Activated CD4-positive, CD25-positive, alpha-beta regulatory T cell treated with anti-CD3 and anti-CD28 coated beads, Interleukin-2, amount 50 U/mL, for 72 hours (primary cell): ENCODE measurements at places on chromosomes 2 and 18.

DNA sequence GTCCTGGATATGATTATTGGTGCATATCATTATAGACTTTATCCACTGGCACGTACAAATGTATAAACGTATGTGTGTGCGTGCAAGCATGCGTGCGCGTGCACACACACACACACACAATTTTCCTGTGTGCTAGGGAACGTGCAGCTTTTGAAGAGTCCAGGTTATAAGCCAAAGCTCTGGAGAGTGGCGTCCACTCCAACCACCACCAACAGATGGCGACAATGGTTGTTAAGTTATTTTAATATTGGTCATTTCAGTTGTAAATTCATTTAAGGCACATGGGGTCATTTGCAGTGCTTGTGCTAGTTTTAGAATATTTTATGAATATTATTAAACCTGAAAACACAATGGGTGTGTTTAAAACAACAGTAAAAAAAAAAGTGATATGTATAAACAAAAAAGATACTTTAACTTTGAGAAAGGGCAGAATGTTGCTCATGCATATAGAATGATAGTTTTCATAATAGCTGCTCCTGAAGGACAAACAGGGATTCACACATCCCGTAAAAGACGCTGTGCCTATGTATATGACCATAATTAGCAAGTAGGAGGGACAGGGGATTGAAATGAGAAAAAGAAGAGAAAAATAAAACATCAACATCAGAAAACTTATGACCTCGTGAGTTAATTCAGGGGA is 124.2 kb upstream of the ITGB6 start:
- DNase-seq, result peak; percentile 48

- DNase-seq, result no peak
These were observed 624.7 kb downstream of the TDRD15 start for GRCh38 chr2:21748501-21748900.

- no peak for DNase-seq
These were observed 17.3 kb upstream of the PSD4 start for GRCh38 chr2:113156278-113157117.

DNA sequence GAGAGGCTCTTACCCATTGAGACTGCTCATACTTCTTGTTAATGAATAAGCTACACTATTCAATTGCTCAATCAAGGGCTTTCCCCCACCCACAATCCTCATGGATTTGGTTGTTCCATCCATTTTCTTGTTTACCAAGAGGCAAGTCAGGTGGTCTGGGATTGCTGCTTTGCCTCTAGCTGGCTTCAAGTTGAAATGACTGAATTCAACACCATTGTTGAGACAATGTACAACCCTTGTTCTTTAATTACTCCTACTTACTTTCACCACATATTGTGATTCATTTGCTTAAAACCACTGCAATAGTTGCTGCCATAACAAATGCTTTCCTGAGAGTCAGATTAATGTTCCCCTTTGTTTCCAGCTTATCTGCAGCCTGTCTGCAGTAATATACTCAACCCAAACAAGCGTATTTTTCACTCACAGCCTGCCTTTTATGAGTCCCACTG is 532.2 kb downstream of the RIT2 start:
- DNase-seq, result no peak

DNA sequence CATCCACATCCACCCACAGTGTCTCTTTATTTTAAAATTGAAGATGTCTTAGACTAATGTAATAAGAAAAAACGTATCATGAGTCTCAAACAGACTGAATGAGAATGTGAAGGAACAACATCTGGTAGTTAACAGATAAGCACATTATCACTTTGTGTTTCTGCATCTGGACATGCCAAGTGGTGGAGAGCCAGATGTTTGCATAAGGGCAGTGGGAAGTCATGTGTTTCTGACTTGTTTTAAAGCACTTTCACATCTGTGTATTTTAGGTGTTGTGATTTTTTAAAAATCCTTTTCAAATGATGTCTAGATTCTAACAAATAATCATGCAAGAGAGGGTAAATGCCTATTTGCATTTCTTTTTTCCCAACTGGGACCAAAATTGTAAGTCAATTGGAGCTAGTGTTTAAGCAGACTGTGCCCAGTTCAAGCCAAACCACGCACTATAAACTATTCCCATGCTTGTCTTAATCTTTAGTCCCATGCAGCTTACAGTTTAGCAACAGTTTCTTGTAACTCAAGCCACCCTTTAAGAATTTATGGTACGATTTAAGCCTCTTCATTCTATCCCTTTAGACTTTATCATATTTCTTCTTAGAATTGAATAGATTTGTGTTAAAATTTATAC is 272.7 kb upstream of the DOK6 start:
- no peak for DNase-seq

DNA sequence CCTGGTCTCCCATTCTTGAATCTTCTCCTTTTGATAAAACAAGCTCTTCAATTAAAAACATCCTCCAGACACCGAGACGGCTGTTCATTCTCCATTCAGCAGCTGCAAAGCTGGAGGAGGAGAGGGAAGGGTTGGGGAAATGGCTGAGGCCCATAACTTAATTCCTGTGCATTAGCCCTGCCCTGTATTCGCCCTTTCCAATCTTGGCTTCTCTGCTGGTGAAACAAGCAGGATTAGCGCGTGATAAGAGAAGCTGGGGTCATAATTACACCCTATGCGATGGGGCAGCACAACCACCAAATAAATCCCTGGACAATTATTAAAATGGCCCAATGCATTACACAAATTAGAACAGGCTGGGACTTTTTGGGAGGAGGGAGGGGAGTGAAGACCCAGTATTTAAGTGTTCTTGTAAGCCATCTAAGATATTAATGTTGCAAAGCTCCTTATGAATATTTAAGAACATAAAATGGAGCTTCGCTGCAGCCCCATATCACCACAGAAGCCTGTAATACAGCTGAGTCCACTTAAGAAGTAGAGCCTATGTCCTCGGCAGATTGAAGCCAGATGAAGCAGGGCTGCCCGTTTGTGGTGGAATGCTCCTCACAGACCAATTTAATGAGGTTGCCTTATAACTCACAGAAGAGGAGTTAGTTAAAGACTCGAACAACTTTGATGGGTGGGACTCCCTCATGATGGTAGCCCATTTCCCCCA is 176.6 kb upstream of the SKOR2 start:
- no peak for DNase-seq
